ENCODE measurements at places on chromosomes 2 and 18.

- DNase-seq, result no peak
Observed at GRCh38 chr2:29462293-29462692, 347.1 kb downstream of the CLIP4 start.

DNA sequence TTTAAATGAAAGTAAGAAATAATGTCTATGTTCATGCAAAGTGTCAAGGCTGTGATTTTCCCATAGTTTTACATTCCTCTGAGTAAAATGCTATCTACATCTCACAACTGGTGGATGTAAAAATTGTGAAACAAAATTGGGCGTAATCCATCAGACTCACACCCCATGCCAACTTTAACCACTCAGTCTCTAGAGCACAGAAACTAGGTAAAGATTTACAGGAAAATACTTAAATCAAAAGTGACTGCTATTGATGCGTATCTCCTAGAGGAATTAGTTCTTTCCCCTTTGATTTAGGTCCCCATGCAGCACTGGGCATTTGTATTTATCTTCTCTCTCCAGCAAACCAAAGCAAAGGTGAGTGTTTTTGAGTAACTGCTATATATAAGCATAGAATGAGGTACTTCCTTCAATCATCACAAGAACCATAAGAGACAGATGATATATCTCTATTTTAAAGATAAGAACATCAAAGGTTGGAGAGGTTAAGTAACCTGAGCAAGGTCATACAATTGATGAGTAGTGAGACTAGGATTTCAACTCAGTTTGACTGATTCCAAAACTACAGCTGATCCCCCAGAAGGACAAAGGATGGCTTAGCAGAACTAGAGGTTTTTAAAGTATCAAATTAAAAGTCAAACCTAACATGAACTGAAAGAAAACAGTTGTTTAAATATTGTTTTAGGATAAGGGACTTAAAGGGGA lies 594.0 kb upstream of the ACVR2A start:
- DNase-seq, result no peak

GRCh38 chr18:9058406-9058805 lies 44.1 kb upstream of the NDUFV2 start:
- peak; percentile 8 for DNase-seq

- no peak for DNase-seq
Observed at GRCh38 chr18:6004683-6005082, 109.4 kb upstream of the TMEM200C start.

DNA sequence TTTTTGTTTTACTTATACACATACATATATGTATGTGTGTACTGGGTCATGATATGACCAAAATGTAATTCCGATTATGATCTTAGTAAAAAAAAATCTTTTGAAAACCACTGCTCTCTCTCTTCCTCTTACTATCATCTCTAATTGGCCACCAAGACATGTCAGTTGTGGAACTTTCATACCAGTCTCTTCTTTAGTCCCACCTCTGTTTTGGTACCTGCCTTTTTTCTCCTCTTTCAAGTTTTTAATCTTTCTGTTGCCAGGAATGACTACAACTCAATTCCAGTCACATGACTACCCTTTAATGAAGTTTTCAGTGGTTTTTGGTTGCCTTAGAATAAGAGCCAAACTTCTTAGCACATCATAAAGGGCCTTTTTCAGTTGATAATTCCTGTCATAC lies 17.1 kb downstream of the RBM44 start:
- no peak for DNase-seq

DNA sequence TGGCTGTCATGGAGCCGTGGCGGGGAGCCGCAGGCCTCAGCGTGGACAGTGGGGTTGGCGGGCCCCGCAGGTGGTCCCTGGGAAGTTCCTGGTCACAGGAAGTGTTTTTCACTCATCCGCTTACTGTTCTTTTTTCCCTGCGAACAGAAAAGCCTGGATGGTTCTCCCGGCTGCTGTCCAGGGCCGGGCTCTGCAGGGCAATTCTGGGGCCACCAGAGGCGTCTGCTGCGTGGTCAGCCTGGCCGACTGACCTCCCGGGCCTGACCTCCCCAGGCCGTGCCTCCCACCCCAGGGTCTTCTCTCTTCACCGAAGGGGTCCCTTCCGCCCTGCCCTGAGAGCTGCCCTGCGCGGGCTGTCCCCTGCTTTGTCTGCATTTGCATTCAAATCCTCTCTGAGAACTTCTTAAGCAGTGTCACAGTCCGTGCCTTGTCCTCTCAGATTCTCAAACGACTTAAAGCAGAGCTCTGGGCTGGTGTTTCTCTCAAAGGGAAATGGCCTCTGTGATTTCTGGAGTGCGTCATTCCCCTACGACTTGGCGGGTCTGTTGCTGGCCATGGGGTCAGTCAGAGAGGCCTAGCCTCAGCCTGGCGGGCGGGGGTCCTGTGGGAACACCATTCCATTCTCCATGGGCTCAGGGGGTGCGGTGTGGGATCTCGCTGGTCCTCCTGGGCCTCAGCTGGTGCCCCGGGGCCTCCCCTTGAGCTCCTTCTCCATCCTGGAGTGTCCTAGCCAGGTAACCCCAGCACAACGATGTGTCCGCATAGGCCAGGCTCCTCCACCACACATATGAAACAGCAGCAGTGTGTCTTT lies 38.3 kb downstream of the KLHL29 start:
- DNase-seq, result no peak

DNA sequence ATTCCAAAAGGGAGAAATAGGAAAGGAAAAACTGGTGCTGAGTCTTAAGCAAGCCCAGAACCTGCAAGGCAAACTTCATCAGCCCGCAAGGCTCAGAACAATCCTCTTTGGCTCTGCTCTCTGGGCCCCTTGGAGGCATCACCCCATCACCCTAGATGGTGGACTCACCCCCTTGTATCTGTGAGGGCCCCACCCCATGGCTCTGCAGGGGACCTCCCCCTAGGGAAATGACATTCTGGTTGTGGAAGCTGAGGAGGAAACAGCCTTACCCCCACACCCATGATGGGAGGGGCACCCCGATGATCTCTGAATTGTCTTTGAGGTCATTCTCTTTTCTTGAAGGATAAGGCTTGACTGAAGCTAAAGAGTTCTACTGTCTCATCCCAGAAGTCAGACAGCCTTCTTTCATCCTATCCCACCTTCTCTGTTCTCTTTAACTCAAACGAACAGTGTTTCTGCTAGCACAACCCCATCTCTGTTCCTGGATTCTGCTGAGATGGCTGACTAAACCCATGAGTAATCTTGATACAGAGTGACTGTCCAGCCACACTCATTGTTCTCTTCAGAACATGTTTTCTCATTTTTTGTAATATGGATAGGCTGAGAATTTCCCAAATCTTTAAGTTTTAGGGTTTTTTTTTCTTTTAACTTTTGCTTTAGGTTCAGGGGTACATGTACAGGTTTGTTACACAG lies 492.1 kb upstream of the MYT1L start:
- no peak for DNase-seq

DNA sequence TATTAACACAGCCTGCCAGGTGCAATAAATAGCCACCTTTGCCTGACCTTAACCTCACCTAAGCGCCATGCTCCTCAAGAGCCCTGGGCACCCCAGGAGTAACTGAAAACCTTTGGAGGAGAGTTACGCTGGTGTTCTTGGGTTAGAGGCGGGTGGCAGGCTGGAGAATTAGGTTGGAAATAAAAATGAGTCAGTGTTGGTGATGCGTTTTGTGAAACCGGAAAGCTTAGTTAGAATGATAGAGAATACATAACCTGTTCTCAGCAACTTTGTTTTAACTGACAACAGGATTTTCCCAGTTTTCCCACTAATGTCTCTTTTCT lies 17.0 kb downstream of the LRRFIP1 start:
- no peak for DNase-seq

GRCh38 chr2:223626716-223627115 lies 24.6 kb upstream of the SCG2 start:
- no peak for DNase-seq

- peak; percentile 32 for DNase-seq
Observed at GRCh38 chr2:157336137-157337010, 10.8 kb upstream of the ERMN start.

- DNase-seq, result no peak
Observed at GRCh38 chr2:29063646-29064345, 10.5 kb downstream of the PCARE start.

- peak; percentile 71 for DNase-seq
Observed at GRCh38 chr18:62771494-62772270, 56.3 kb downstream of the PHLPP1 start.

DNA sequence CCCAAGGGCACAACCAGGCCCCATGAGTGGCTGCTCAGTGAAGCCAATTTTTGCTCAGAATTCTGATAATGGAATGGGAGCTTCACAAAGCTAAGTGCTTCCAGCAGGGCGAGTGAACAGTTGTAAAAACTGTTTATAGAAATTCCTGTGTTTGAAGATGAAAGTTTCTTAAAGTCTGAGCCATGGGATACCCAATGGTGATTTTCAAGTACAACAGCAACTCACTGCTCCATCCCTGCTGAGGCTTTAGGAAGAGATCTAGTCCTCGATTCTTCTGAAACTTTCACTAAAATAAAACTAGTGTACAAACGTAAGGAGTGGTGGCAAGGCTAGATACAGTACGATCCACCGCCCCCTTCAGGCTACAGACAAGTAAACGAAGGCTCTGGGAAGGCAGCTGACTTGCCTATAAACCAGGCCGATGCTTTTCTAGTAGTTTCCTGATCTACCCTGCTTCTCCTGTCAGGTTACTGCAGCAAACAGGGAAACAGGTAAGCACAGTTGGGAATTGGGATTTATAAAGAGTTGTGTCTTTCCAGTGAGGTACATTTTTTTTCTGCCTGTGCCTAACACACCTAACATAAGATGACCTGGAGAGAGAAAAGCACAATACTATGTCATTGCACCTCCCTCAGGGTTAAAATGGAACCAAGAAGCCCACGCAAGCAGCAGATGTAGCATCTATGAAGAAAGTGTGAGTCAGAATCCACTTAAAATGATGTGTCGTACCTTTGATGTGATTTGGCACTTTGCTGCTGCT lies 108.7 kb downstream of the UXS1 start:
- no peak for DNase-seq

DNA sequence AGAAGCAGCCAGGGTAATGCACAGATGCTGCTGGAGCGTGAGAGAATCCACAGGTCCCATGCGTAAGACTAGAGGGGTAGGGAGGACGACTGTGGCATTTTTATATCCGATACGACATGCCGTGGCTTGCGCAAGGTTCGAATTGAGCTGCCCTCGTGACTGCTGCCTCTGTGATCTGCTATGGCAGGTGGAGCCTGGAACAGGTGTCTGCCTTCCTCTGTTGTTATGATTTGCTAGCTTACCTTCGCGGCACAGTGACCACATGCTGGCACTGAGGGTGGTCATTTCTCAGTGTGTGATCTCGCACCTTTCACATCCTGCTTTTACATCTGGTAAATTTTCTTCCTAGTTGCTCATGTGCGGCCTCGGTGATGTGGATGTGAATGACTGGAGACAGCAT lies 240.2 kb downstream of the ALPK2 start:
- DNase-seq, result no peak

GRCh38 chr2:74566754-74567085 lies 12.2 kb downstream of the DOK1 start:
- no peak for DNase-seq

Data from NCI-H2171 treated with DMSO at 0.1 percent for 48 hours (cell line).